ENCODE measurements at places on chromosomes 13 and 19. TPM values are rescaled to one million over a fixed set of nuclear protein-coding genes. Genes with fewer than 3 reads are reported as not detected.
A peak's percentile ranks its signal among the peaks of the same experiment; 100 is the strongest.

The ZNF17 gene
- total RNA-seq = 7.4 TPM

The TEX26 gene
- not detected for total RNA-seq

The YIF1B gene
- total RNA-seq = 92.4 TPM

The PNMA8B gene
- not detected for total RNA-seq

The TEX101 gene
- not detected for total RNA-seq

The PGLYRP2 gene
- total RNA-seq = not detected

The SHISA7 gene
- not detected for total RNA-seq

The PLIN5 gene
- total RNA-seq = not detected

The SLITRK6 gene
- not detected for total RNA-seq

The SUPT20H gene
- 54.7 TPM for total RNA-seq

The DPF1 gene
- 10.5 TPM for total RNA-seq

The TTC9B gene
- total RNA-seq = not detected

- DNase-seq = no peak
Measured at GRCh38 chr13:72062566-72062965, 195.6 kb upstream of the DACH1 start.

- peak; percentile 61 for DNase-seq
Measured at GRCh38 chr19:51799034-51799773, 4.2 kb downstream of the FPR3 start.

GRCh38 chr13:77113496-77113895 lies 86.5 kb upstream of the FBXL3 start:
- no peak for DNase-seq

DNA sequence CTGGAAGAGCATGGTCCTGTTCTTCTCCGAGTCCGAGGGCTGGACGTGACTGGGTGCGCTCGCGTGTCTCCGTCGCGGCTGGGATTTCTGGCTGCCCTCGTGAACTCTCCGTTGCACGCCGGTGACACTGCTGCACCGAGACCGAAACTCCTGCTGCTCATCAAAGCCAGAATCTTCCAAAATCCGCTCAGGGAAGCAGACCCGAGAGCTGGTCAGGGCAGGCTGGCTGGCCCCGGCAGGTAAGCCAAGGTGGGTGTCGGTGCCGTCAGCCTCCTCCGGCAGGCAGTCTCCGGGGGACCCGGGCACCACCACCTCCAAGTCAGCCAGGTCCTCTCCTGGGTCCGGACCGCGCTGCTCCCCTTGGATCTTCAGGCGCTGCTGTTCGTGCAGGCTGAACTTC lies 119.9 kb downstream of the TBC1D4 start:
- DNase-seq = peak; percentile 51

- DNase-seq = no peak
Measured at GRCh38 chr13:111610081-111610480, 289.6 kb downstream of the TEX29 start.

DNA sequence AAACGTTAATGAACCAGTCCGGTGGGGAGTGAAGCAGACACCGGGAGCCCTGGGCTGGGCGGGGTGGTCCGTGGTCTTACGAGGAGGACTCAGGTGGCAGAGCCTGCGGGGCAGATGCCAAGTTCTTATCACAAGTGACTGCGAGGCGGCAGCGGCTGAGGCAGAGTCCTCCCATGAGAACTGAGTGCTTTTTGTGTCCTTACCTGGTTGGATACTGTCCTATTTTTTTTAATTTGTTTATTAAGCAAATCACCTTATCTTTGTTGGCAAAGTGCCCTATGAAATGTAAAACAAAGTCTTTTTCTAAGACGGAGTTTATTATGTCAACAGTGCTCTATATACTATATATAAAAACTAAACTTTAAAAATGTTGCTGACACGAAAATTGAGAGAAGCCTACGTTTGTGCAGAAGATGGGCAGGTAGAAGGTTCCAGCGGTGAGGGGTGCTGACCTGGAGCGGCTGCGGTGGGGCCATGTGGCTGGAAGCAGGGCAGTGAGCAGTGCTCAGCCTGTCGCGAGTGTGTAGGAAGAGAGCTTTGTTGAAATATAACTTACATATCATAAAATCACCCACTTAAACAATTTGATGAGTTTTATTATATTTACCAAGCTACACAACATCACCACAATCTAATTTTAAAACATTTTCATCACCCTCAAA lies 82.2 kb downstream of the ATP11A start:
- no peak for DNase-seq

GRCh38 chr13:26998292-26998691 lies 173.3 kb downstream of the USP12 start:
- no peak for DNase-seq

GRCh38 chr13:26653842-26654241 lies 96.4 kb downstream of the WASF3 start:
- no peak for DNase-seq

DNA sequence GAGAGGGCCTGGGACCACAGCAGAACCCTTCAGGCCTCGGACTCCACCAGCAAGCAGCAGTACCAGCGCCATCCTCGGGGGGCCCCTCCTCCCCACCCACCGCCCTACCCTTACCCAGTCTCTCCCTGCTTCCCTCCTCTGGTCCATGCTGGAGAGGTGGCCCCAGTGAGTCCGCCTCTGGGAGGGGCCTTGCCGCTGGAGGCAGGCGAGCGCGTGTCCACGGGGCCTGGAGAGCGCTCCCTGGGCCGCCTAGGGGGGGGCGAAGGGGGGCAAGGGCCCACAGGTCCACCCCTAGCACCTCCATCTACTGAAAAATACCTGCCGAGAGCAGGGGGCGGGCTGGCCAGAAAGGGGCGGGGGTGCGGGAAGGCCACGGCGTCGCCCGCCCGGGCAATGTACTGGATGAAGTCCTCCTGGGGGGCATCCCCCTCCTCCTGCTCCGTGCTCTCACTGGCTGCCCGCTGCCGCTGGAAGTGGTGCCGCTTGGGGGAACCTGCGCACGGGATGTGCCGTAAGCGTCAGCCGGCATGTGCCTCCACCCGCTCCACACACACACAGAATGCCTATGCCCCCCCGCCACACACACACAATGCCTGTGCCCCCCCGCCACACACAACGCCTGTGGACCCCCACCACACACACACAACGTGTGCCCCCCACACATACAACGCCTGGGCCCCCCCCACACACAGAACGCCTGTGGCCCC lies 6.9 kb downstream of the CBARP start:
- DNase-seq = no peak

GRCh38 chr19:2455851-2456570 lies 748 bp downstream of the LMNB2 start:
- DNase-seq = peak; percentile 56

GRCh38 chr13:56332671-56333070 lies 808.0 kb upstream of the PRR20A start:
- DNase-seq = no peak

DNA sequence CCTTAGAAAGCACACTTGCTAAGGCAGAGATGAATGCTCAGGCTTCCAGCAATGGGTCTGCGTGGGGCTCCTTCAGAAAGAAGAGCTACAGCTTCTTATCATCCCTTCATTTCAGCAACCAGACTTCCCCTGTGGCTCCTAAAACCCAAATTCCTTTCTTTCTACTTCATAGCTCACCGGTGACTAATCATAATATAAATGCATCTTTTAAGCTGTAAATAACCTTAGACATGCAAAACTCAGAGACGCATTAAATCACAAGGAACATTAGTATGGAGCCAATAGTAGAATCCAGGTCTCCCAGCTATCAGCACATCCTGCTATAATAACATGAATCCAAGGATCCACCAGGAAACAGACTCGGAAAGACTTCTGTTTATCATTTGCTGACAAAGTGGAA lies 375.6 kb downstream of the COG6 start:
- peak; percentile 74 for DNase-seq

- no peak for DNase-seq
Measured at GRCh38 chr19:35232912-35233311, 4.4 kb upstream of the FAM187B start.
